Stimulated activated CD8-positive, alpha-beta memory T cell treated with anti-CD3 and anti-CD28 coated beads, Interleukin-4, amount 100 ng/mL, for 4 hours (primary cell): ENCODE measurements at places on chromosomes 3 and 15.

DNA sequence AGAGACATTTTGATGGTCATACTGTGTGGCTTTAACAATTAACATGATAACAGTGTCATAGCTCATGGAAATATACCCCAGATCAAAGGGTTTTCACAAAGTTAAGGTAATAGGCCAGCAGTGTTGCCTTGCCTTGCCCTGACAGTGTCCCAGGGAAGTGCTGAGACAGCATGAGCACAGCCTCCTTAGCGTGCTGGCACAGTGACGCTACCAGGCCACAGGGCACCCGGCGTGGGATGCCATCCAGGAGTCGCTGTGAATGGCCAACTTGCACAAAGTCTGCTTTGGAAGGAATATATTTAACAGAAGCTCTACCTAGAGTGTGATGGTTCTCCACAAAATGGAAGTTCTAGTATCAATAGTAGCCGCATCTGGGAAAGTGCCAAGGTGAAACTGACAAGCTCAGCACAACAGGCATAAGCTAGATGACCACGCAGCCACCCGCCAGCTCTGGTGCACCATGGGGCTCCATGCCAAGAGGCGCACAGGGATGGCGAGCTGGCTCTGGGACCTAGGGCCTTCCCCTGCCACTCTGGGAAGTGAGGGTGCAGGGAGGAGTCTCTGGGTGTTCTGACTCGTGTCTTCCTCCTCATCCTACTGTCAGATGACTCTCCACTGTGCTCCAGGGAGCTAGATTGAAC lies 86.2 kb downstream of the GABRB3 start:
- DNase-seq: no peak

DNA sequence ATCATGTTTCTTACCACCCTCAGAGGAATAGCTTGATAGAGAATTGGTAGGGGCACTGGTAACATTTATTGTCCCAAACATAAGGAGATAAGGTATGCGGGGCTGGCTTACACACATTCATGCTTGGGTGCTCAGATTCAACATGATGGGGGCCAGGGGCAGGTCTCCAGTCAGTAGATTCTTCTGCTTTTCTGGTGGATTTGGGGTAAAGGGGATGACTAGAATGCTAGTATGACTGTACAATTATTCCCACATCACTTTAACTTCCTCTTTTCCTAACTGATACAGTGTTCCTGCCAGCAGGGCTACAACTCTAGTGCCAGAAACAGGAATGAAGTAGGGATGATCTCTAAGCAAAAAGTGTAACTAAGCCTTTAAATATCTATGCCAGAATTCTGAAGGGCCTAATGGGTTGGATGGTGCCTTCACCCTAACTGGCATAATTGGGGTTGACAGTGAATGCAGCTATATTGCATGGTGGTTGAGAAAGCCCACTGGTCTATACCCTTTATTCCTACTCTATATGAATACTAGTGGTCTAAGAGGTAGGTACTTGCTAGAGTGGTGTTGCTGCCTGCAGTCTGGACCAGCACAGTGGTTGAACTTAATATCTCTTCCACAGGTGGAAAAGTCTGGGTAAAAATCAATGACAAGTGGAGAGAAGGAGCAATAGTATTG lies 117.4 kb downstream of the IL12A start:
- no peak for DNase-seq

DNA sequence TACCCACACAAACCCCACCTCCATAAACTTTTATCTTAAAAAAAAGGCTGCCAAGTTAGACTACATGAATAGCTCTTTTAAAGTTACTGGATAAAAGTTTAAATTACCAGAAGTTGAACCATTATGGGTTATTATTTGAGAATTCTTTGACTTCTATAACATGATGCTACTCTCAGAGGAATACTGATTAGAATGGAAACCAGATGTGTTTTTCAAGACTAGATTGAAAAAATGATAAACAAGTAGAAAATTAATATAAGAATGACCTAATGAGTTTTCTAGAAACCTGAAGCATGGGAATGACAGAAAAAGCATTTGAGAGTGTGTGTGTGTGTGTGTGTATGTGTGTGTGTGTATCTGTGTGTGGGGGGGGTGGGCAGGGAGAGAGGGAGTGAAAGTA lies 12.4 kb upstream of the FGF7 start:
- DNase-seq: no peak

DNA sequence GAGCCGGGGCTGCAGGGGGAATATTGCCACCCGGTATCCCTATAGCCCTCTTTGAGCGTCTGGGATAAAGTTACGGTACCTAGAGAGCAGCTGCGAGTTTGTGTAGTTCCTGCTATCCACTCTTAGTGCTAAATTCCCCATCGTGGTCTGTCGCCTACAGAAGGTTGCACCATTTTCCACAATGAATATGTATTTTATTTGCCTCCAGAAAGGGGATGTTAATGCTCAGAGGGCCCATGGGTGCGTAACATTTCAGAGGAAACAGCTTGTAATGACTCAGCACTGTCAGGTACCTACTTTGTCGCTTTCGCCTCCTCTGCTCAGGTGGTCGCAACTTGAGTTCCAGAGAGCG lies 1.1 kb downstream of the SLCO3A1 start:
- DNase-seq: no peak

- no peak for DNase-seq
Observed at GRCh38 chr3:78978037-78978436, 789.8 kb downstream of the ROBO1 start.

- DNase-seq: no peak
Observed at GRCh38 chr3:55662683-55663082, 175.6 kb upstream of the WNT5A start.

DNA sequence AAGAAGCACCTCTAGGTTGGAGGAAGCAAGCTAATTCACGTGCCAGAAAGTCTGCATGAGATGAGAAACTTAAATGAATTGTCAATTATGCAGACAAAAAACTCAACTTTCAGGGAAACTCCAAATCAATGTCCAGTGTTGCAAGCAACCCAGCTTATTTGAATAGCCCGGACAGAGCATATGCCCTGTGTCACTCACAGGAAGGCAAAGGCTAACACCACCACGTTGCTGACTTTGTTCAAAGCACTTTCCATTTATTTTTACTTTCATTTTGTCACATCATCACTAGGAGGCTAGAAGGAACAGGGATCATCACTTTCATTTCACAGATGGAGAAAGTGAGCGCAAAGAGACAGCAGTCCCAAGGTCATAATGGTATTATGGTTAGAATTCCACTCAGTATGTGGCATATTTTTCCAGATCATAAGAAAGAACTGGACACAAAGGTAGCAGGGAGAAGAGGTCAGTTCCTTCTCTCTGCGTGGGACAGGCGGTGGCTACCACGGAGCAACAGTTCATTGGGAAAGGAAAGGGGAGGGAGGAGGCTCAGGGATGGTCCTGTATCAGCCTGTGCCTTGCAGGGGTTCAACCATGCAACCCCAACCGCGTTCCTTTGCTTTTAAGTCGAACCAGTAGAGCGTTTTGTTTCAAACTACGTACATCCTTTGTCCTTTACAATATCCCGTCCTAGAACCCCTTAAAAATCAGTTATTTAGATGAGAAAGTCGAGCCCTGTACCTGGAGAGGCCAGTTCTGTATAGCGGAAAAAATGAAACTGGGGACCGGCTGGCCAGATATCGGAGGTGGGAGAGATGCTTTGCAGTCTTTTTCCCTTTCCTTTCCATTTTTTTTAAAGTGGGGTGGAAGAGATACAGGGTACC lies 1.1 kb downstream of the HEG1 start:
- DNase-seq: no peak

DNA sequence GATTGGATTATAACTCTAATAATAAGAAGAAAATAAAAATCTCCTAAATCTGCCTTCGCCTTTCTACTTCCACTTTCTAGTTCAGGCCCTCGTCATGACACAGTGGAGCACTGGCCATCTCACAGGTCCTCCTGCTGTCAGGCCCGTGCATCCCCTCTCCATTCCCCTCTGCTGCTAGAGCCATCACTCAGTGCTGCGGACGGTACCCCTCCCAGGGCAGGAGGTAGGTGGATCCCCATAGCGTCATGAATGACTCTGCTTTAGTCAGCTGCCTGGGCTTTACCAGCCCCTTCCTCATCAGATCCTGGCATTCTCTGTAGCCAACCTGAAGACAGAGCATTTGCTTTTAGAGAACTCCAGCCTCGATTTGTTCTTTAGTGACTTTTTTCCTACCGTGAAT lies 12.0 kb upstream of the PPP1R2 start:
- DNase-seq: no peak

DNA sequence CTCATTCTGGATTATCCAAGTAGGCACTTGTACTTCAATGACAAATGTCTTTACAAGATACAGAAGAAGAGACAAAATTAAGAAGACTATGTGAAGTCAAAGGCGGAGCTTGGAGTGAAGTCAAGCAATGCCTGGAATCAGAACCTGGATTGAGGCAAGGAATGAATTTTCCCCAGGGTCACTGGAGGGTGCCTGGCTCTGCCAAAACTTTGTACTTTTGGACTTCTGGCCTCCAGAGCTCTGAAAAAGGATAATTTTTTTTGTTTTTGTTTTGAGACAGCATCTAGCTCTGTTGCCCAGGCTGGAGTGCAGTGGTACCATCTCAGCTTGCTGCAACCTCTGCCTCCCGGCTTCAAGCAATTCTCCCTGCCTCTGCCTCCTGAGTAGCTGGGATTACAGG lies 119.3 kb upstream of the AGBL1 start:
- DNase-seq: no peak

DNA sequence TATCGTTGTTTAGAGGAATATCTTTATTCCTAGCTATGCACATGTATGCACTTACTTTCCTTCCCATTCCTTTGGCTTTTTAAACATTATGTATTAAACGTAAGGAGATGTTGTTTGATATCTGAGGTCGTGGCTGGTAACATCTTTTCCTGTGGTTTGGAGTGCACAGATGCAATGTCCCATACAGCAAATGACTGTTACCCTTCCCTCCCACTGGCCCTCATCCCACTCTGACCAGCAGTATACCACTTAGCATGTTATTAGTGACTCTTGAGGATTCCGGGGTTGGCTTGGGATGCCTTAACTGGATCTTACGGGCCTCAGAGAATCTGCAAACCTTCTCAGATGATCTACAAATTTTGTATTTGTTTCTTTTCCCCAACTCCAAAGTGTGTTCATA lies 34.5 kb downstream of the TGFBR2 start:
- DNase-seq: no peak

DNA sequence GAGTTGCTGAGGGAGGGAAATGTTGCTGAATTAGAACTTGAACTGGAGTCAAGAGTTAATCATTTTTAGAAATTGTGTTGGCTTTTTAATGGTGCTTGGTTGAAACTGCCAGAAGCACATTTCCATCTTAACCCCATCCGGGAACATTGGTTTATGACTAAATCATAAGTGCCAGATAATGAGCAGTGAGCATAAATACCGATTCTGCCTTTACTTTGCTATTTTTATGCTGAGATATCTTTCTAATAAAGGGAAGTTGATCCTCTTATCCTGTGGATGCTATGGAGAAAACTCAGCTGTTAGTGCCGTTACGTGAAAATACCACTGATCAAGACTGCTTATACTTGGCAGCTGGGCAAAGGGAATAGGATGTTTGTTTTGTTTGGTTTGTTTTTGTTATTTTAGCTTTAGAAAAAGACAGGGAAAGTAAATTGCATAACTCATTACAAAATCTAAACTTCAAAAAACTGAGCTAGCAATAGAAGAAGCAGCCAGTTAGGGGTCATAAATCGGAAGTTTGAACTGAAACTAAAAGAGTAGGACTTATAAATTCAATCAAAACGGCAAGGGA lies 813.1 kb downstream of the NAALADL2 start:
- DNase-seq: no peak

DNA sequence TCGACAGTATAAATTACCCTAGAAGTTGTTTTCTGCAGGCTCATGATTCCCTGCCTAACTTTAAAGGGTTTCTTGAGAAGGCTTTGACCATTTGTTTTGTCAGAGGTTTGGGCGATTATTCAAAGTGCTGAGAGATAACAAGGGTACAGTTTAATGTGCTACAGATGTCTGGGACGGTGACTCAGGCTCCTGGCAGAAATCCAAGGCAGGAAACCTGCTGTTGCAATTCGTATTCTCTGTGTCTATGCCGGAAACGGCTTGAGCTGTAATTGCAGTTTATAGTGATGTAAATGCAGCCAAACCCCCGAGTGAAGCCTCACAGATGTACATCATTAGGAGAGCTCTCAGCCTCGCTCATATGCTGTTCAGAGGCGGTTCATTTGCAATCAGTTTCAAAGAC lies 65.6 kb downstream of the SYNPR start:
- DNase-seq: no peak

DNA sequence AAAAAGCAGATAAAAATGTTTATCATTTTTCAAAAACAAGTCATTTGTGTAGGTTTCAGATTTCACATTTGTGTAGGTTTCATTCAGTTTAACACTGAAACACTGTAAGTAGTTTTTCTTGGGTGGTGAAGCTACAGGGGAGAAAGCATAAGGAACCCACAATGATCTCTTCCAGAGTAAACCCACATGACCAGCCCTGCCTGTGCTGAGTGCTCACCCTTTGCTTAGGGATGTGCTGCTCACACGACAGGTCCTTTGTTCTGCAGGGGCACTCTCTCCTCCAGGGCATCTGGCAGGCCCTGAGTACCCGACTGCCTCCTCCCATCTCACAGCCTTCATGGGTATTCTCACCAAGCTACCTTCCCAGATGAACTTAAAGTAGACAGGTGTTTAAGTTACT lies 28.9 kb downstream of the ZXDC start:
- DNase-seq: no peak

DNA sequence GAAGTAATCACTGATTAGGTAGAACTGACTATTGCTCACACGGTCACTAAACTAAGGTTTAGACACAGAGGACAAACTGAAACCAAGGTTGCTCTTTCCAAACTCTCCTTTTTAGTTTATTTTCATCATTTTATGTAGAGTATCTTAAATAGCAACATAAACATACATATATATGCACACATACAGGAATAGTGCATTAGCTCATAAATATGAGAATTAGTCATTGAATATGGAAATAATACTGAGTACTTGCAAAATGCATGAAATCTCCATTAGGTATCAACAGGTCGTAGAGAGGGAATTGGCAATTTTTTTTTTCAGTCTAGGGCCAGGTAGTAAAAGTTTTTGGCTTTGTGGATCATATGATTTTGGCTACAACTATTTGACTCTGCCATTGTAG lies 557.1 kb downstream of the NLGN1 start:
- no peak for DNase-seq

DNA sequence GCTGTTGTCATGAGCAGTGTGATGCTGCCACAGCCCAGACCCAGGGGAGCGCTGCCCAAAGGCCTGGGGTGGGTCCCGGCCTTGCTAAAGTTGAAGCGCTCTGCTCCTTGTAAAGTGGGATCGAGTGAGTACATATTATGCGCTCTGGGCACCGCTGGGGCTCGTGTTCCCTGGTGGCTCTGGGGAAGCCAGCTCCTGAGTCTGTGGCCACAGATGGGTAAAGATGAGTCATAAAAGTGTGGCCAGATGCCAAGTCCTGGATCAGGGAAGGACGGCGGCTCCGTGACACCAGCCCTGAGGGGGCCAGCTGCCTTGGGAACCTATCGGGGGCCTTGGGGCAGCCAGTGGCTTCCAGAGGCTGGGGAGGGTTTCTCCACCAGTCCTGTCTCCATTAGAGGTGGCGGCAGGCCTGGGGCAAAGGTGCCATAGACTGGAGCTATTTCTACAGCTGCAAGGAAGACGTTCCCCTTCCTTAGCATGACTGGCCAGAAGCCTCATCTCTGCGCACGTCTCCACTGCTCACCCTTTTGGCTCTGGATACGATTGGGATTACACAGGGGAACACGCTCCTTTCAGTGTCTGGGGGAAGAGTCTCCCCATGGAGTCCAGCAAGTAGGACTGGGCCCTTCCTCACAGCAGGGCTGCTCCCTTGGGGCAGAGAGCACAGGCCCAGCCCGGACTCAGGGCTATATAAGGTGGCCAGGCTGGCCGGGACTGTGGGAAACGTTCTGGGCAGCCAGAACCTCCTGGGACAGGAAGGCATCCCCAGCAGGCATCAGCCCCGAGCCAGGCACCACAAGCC lies 1.2 kb upstream of the ITIH4 start:
- no peak for DNase-seq
